RWPE2 (cell line): ENCODE measurements at places on chromosomes 7 and 10.

- DNase-seq = no peak
Measured at GRCh38 chr10:3755440-3756359, 29.3 kb downstream of the KLF6 start.

- no peak for DNase-seq
Measured at GRCh38 chr10:107517811-107518210, 353.3 kb upstream of the SORCS1 start.

- no peak for DNase-seq
Measured at GRCh38 chr10:125656523-125656922, 26.4 kb downstream of the TEX36 start.

- DNase-seq = no peak
Measured at GRCh38 chr7:85055906-85056305, 130.9 kb downstream of the SEMA3D start.

DNA sequence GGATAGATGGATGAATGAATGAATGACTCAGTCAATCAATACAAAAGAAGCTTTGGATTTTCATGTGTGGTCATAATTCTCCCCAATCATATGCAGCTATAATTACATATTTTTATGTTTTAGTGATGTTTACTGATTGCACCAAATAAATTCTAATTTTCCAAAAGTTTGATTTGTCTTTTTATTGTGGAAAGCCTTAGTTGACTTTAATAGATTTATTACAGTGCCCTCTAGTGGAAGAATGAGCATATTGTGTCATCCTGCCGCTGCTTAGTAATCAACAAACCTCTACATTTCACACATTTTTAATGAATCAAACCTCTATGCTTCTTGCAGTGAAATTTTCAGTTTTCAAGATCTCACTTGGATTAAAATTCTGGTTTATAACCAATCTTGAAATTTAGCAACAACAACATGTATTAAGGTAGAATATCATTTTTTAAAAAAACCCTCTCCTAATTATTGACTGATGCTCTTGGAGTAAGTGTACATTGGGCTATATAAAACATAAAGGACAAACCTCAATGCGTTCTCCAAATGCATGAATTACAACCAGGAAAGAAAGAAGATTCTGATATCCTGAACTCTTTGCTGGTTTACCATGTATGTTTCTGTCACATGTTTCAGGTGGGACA is 55.6 kb upstream of the PNLIP start:
- DNase-seq = no peak

DNA sequence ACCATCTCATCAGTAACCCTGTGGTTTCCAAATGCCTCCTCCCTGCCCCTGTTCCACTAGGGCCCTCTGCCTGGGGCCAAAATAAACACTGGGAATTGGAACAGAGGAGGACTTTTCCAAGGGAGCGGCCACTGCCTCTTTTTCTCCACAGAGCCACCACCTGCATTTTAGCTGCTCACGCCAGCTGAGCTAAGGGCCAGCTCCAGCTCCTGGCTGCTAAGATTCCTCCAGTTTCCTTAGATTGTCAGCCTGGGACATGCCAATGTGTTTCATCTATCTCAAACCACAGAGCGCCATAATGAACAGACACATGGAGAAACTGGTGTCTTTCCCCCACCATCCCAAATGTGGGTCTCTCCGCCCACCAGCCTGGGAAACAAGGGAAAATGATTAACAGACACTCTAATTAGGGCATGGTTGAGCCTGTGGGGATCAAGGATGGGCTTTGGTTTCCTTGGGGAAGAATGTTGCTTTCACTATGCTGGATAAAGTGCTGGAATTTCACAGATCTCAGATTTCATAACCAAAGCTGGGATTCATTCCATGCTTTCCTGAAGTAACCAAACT is 52.2 kb downstream of the ASB13 start:
- DNase-seq = no peak
